Activated CD4-positive, alpha-beta T cell treated with anti-CD3 and anti-CD28 coated beads for 24 hours (primary cell): ENCODE measurements at places on chromosomes 12 and 14.

GRCh38 chr12:3187846-3188770 lies 110.9 kb downstream of the TSPAN9 start:
- no peak for DNase-seq

DNA sequence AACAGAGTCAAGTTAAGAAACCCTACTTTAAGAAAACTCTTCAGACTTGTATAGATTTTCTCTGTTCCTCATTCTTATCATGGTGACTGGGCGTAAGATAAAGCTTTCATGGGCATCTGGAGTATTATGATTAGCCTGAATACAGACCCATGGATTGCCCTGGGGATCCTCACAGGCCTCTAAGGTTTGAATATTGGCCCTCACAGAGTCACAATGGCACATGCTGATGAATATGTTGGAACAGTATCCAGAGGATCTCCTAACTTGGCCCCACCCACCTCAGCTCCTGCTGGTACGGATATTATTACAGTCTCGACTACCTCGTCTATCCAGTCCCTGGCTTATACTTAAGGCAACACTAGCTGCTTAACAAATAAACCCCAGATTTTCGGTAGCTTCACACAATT lies 8.1 kb downstream of the OSBPL8 start:
- DNase-seq = no peak

GRCh38 chr14:80930095-80930494 lies 11.4 kb downstream of the CEP128 start:
- no peak for DNase-seq

- no peak for DNase-seq
Observed at GRCh38 chr12:47972895-47973294, 9.5 kb downstream of the TMEM106C start.

GRCh38 chr14:95533822-95534221 lies 1.0 kb upstream of the GLRX5 start:
- DNase-seq = no peak

GRCh38 chr12:538731-539539 lies 79.2 kb downstream of the B4GALNT3 start:
- no peak for DNase-seq

GRCh38 chr12:122099856-122100255 lies 21.3 kb downstream of the MLXIP start:
- no peak for DNase-seq

- DNase-seq = no peak
Observed at GRCh38 chr14:65255029-65255545, 152.8 kb upstream of the MAX start.

- DNase-seq = no peak
Observed at GRCh38 chr12:117494833-117495655, 133.6 kb upstream of the NOS1 start.

DNA sequence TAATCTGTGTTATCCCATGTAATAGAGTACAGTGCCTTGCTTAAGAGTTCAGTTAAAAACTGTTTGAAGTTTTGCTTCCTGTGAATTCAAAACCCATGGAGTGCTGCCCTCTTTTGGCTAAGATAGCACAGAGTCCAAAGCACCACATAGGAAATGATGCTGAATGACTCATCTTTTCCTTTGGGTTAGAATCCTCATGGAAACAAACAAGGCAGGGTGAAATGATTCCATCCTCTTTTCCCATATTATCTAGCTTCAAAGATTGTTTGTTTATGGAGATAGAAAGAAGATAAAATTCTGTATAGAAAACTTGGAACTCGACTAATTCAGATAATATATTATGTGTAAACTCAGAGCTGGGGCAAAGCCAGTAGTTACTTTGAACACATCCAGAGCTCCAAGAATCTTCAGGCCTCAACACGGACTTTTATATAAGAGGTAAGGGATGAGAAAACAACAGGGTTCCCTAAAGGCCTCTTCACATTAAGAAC lies 87.4 kb downstream of the OTOGL start:
- no peak for DNase-seq

- no peak for DNase-seq
Observed at GRCh38 chr12:16612647-16613046, 6.7 kb upstream of the LMO3 start.
